Adipocyte (in vitro differentiated cells): ENCODE measurements at places on chromosomes 4 and X.

- no peak for DNase-seq
Measured at GRCh38 chrX:9542761-9543111, 77.9 kb downstream of the TBL1X start.

GRCh38 chrX:71536285-71536684, 3.4 kb downstream of the OGT start:
- DNase-seq: peak; percentile 35

DNA sequence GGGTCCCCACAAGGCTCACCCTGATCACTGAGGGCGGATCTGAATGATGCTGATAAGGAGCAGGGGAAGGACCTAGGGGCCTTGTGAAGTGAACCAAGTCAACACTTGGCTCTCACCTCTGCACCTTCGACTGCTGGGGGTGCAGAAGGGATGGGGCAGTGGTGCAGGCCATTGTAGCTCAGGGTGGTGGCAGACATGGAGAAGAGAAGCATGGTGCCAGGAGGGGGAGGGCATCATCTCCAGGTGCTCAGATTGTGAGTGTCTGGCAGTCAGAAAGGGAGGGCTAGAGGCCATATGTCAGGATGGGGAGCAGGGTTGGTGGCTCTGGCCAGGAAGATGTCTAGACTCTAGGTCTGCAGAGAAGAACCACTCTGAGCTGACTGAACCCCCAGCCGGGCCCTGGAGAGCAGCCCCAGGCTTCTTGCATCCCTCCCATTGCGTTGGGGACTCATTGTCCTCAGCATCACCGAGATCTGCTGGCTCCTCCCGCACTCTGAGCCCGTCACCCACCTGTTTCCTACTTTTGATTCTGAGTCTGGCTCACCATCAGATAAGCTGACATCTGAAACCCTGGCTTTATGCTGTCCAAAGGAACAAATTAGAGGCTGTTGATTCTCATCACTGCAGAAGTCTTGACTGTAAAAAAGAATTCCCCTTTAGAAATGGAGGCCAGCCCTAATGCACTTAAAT, 3.8 kb downstream of the APLN start:
- no peak for DNase-seq

GRCh38 chr4:132865458-132865857, 283.6 kb upstream of the PCDH10 start:
- no peak for DNase-seq
